ENCODE measurements at places on chromosomes 7 and 10.

GRCh38 chr7:130732980-130733930 is 752 bp downstream of the KLF14 start:
- peak; percentile 8 for DNase-seq

DNA sequence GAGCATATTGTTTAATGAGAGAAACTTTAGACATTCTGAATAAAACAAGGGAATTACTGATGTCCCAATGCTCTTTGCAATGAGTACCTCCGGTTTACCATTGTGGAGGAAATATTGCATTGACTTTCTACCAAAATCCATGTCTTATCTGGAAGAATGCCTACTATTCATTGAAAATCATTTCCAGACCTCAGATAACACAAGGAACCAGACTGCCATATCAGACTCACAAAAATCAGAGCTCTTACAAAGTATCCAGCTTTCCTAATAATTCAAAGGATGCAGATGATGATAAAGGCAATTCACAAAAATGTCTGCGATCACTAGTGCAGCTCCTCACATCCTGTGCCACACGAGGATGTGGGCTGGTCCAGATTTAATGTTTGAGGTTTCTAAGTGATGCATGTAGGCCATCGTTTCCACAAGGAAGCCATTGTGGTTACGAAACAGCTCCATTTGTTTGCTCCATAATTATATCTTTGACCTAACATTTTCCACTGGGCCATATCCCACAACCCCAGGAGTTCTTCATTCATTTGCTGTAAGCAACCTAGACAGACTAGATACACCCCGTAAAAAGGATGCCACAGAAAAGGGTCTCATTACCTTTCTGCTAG is 831.1 kb upstream of the C7orf33 start:
- DNase-seq, result no peak

- no peak for DNase-seq
Measured at GRCh38 chr7:127870231-127870907, 160.9 kb downstream of the LRRC4 start.

DNA sequence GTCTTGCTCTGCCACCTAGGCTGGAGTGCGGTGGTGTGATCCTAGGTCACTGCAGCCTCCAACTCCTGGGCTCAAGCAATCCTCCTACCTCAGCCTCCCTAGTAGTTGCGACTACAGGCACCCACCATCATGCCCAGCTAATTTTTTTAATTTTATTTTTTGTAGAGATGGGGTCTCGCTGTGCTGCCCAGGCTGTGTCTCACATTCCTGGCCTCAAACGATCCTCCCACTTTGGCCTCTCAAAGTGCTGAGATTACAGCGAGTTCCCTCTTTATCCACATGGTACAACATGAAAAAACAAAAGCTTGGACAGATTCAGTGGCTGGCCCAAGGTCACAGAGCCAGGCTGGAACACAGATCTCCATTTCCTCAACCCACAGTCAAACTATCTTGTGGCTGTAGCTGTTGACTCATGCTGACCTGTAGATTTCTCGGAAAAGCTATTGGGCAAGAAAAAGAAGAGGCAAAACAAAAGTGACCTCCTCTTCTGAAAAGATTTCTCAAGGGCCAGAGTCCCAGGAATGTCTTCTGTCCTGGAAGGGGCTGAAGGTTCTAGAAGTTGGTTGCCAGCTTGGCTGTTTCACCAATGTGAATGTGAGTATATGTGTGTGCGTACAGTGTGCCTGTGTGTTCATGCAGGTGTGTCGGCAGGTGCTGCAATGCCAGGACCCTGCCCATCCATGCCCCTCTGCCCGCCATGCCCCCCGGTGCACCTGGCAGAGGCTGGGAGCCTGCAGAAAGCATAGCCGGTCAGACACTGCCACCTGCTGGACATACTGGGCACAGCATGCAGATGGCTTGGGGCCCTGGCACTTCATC is 28.4 kb downstream of the TMEM130 start:
- peak; percentile 65 for DNase-seq

- DNase-seq, result no peak
Measured at GRCh38 chr10:8084799-8085198, 30.3 kb downstream of the GATA3 start.

- no peak for DNase-seq
Measured at GRCh38 chr10:103542764-103543616, 49.5 kb downstream of the NEURL1 start.

- DNase-seq, result no peak
Measured at GRCh38 chr10:66852811-66853210, 73.0 kb upstream of the LRRTM3 start.

GRCh38 chr7:142793156-142793555 is 22.4 kb downstream of the PRSS2 start:
- DNase-seq, result no peak

GRCh38 chr10:114648368-114648767 is 9.7 kb downstream of the ABLIM1 start:
- no peak for DNase-seq

GRCh38 chr10:30557884-30558283 is 71.7 kb downstream of the LYZL2 start:
- DNase-seq, result no peak
